ENCODE measurements at places on chromosomes 5 and 9.

GRCh38 chr5:60379907-60380306 lies 320.1 kb downstream of the DEPDC1B start:
- DNase-seq, result no peak
- no peak overlapping the region for H3K27ac ChIP-seq
- H3K4me3 ChIP-seq, result no peak overlapping the region
- no peaks in the 10 kb centered on the region for H3K27me3 ChIP-seq

DNA sequence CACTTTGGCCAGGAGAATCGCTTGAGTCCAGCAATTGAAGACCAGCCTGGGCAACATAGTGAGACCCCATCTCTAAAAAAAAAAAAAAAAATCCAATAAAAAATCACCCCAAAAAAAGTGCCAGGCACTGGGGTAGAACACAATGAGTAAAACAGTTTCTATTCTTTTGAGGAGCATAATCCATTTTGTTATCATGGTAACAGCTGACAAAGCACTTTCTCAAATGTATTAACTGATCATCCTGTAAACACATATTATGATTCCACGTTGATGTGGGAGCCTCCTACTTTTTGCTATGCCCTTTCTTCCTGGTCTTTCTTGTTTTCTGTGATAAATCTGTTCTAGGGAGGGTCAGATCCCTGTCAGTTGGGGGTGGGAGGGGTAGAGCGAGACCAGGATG lies 20.7 kb upstream of the FAM13B start:
- H3K36me3 ChIP-seq, result no peaks in the 10 kb centered on the region
- no peaks in the 10 kb centered on the region for H3K27me3 ChIP-seq
- no peak for DNase-seq
- no peak overlapping the region for H3K4me3 ChIP-seq
- H3K4me1 ChIP-seq, result no peaks in the 10 kb centered on the region
- no peak overlapping the region for H3K27ac ChIP-seq

DNA sequence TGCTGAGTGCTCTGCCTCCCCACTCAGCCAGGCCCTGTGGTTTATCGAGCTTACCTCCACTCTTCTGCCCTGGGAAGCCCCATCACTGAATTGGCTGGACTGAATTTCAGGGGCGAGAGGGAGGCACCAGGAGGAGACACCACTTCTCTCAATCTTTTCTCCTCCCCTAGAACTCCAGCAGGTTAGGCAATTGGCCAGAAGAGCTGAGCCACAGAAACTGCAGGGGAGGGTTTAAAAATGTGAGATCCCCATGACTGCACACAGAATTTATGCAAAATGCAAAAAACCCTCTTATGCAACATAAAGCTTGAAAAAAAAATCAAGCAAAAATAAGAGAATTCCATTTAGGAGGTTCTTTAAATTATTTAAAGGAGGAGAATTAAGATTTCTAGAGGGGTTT lies 29.9 kb downstream of the TUT7 start:
- H3K36me3 ChIP-seq, result peaks cover 86% of the 10 kb centered on the region
- no peaks in the 10 kb centered on the region for H3K4me1 ChIP-seq
- no peak overlapping the region for H3K27ac ChIP-seq

DNA sequence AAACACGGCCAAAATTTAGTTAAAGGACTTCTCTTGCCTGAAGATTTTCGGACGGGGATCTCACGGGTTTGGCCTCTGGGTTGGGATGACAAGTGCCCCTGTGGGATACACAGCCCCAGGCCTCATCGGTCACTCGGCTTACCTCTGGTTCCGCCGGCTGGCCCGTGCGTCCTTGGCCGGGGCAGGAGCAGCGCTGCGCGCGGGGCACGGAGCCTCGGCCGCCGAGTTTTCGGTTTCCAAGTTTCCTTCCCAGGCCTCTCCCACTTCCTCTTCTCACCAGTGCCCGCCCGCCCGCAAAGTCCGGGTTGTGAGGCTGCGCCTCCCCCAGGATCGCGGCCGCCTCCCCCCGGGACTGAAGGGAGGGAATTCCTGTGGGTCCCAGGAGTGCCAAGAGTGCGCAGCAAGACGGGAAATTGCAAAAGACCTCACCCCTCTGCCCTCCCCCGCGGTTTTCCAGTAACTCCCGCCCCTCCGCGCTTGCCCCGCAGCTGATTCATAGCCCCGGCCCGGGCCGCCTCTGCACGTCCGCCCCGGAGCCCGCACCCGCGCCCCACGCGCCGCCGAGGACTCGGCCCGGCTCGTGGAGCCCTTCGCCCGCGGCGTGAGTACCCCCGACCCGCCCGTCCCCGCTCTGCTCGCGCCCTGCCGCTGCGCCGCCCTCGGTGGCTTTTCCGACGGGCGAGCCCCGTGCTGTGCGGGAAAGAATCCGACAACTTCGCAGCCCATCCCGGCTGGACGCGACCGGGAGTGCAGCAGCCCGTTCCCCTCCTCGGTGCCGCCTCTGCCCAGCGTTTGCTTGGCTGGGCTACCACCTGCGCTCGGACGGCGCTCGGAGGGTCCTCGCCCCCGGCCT lies at the start of gene OSMR:
TSS of gene OSMR (plus strand) at position 487 of the 853 bp plus-strand sequence. CDS start 23,033 bp downstream, outside the sequence.
- peak within 1 kb of the TSS; percentile 92 for H3K27ac ChIP-seq
- no peaks in the 10 kb centered on the region for H3K27me3 ChIP-seq
- peak within 1 kb of the TSS; percentile 79 for H3K4me3 ChIP-seq
- H3K36me3 ChIP-seq, result no peaks in the 10 kb centered on the region
- DNase-seq, result peak; percentile 91
- peaks cover 28% of the 10 kb centered on the region for H3K4me1 ChIP-seq

DNA sequence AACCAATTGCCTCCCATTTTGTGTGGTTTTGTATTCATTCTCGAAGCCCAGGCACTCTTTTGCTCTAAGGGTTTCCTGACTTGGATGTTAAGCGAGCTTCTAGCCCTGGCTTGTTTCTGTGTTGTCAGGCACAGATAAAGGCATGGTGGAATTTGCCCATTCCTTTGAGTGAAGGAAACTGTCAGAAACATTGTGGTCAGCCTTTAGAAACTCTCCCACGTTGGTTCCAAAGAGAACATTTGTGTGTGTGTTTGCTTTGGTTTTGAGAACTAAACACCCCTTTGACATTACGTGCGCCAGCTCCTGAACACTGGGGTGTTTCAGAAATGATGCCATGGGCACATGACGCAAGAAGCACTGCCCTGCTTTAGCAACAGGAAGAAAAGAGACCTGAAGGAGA lies 320.9 kb downstream of the NTRK2 start:
- no peak overlapping the region for H3K4me3 ChIP-seq
- no peaks in the 10 kb centered on the region for H3K4me1 ChIP-seq
- H3K27ac ChIP-seq, result no peak overlapping the region
- peaks cover 3% of the 10 kb centered on the region for H3K27me3 ChIP-seq
- no peak for DNase-seq

DNA sequence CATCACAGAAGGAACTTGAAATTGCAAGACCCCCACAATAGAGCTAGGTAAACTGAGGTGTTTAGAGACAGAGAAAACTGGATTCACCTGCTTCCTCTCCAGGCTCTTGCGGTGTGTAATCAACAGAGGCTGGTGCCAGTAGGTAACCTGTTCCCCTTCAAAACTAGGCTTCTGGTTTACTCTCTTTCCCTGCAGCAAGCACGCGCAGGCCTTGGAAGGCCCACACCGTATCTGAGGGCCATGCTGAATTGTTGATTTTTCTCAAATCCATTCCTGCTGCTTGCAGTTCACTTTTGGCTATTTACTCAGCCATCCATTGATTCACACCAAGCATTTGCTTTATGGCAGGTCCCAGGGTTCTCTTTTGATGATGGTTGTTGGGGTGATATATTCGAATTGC lies 667 bp upstream of the FRRS1L start:
- H3K4me3 ChIP-seq, result no peak overlapping the region
- H3K27me3 ChIP-seq, result peaks cover 40% of the 10 kb centered on the region

DNA sequence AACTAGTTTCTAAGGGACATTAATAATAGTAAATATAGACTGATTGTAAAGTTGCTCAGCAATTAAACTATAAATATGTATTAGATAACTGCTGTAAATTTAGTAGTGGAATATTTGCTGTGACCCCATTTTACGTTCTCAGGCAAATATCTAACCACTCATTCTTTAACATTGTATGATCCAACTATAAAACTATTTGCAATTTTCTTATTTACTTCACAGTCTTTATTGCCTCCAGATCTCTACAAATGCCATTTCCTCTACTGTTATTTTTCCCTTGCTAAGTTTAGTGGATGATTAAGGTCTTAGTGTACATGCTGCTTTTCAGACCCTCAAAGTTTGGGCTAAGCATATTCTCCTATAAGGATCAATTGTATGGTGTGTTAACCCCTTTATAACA lies 526.2 kb upstream of the ST8SIA4 start:
- H3K27me3 ChIP-seq, result no peaks in the 10 kb centered on the region
- H3K36me3 ChIP-seq, result no peaks in the 10 kb centered on the region
- H3K4me1 ChIP-seq, result no peaks in the 10 kb centered on the region
- no peak overlapping the region for H3K4me3 ChIP-seq

- H3K27ac ChIP-seq, result no peak overlapping the region
- H3K27me3 ChIP-seq, result no peaks in the 10 kb centered on the region
- peaks cover 8% of the 10 kb centered on the region for H3K4me1 ChIP-seq
- no peaks in the 10 kb centered on the region for H3K36me3 ChIP-seq
- H3K4me3 ChIP-seq, result no peak overlapping the region
These were observed 630.6 kb upstream of the SEMA6A start for GRCh38 chr5:117204926-117205869.

DNA sequence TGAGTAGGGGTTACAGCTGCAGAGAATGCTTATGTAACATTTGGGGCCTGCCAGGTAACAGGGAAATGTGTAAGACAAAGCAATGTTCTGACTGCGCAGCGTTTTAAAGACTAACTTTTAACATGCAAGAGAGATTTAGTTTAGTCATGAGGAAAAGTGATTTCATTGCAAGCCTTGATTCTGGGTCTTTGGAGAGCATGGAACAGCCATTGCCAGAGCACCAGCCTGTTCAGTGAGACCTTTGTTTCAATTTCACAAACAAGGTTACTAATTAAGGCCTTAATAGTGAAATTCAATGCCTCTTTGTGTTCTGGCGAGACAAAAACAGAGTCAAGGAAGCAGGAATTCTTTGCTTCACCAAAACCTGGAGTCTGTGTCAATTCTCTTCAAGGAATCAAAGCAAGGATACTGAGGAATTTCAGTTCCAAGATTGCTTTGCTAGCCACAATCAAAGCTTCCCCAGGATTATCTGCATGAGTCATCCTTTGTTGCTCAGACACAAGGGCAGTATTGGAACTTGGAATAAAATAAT lies 14.4 kb downstream of the CKMT2 start:
- peaks cover 96% of the 10 kb centered on the region for H3K4me1 ChIP-seq
- no peaks in the 10 kb centered on the region for H3K27me3 ChIP-seq
- no peak for DNase-seq
- H3K36me3 ChIP-seq, result no peaks in the 10 kb centered on the region
- no peak overlapping the region for H3K4me3 ChIP-seq
- H3K27ac ChIP-seq, result no peak overlapping the region

GRCh38 chr9:134178768-134179551 lies 14.6 kb upstream of the RNU6ATAC start:
- no peak overlapping the region for H3K27ac ChIP-seq
- no peaks in the 10 kb centered on the region for H3K36me3 ChIP-seq
- no peak for DNase-seq

DNA sequence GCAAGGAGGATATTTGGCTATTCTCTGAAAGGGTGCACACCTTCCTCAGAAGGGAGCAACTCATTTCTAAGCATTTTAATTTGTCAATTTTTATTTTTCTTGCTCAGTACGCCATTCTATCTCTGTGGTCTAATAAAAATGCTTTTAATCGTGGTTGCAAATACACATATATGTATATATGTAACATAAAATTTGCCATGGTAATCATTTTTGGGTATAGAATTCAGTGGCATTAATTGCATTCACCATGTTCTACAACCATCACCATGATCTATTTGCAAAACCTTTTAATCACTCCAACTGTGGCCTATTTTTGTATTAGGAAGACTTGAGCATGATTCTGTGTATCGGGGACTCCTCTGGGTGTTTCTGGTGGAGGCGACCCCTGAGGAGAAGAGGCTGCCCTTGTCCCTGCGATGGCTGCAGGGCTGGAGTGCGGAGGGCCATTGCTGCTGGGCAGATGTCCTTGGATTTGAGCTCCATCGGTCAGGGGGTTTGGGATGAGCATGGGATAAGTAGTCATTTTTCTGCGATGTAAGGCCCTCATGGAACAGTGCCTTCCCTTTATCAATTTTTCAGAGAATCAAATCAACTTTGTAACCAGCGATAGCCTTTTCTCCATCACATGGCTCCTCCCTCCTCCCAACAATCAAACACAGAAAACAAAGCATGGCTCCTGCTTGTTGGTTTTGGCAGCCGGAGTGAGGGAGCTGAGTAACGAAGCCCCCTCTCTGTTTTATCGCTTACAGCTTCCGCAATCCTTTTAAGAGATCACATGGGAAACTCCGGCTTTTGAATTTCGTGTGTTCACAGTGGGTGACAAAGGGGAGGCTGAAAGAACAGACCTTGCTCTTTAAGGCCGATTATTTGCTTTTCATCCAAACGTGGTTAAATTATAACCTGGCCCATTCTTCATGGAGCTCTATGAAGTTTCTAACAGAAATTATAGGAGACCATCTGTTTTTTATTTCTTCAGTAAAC lies 187.3 kb downstream of the TENT4A start:
- no peaks in the 10 kb centered on the region for H3K36me3 ChIP-seq
- H3K27ac ChIP-seq, result no peak overlapping the region
- no peaks in the 10 kb centered on the region for H3K4me1 ChIP-seq
- DNase-seq, result no peak
- no peaks in the 10 kb centered on the region for H3K27me3 ChIP-seq

DNA sequence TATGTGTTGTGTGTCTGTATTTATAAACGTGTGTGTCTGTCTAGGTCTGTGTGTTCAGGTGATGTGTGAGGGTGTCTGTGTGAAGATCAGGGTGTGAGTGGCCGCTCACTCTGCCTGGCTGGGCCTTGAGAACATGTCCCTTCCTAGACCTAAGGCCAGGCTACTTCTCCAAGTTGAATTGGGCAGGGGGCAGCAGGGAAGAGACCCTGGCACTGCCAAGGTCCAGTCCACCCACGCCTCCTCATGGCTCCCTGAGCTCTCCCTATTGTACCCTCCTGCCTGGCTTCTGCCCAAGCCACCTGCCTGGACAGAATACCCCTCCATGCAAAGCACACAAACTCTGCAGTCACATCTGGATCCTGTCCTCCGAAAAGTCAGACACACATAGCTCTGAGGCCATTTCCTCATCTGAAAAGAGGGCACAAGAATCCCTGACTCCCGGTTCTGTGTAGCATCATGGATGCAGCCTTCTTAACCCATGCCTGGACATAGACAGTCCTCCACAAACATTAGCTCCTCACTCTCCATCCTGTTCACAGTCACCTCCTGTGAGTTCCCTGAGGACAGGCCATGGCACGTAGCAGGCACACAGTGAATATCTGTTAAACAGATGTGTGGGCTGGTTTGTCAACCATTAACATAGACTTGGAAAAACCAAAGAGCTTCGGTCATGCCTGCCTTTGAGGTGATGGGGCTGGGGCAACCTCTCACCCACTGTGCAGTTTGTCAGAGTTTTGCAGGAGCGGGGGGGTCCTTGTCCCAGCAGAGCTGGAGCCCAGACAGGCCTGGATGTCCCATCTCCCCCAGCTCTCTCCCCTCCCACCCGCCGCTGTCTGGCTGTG lies 167.8 kb upstream of the MVB12B start:
- no peaks in the 10 kb centered on the region for H3K4me1 ChIP-seq
- H3K4me3 ChIP-seq, result no peak overlapping the region
- no peaks in the 10 kb centered on the region for H3K27me3 ChIP-seq
- no peak for DNase-seq
